ENCODE measurements at places on chromosomes 2 and 18. TPM values are rescaled to one million over a fixed set of nuclear protein-coding genes. Genes with fewer than 3 reads are reported as not detected.

Gene KIAA2012
- total RNA-seq = not detected

Gene UGT1A6
- total RNA-seq = not detected

Gene TMEM200C
- total RNA-seq = not detected

Gene SLC4A3
- 2.9 TPM for total RNA-seq

Measured in subcutaneous preadipocyte (primary cell).